ENCODE measurements at places on chromosomes 16 and 17.

GRCh38 chr16:10964039-10964890 lies 19.9 kb downstream of the CLEC16A start:
- peak overlapping the region; percentile 37 for H3K4me3 ChIP-seq
- H3K36me3 ChIP-seq, result peaks cover 10% of the 10 kb centered on the region
- H3K27me3 ChIP-seq, result no peaks in the 10 kb centered on the region
- H3K4me1 ChIP-seq, result peaks cover 21% of the 10 kb centered on the region
- H3K27ac ChIP-seq, result no peak overlapping the region

- H3K4me3 ChIP-seq, result no peak overlapping the region
- no peaks in the 10 kb centered on the region for H3K36me3 ChIP-seq
- H3K27me3 ChIP-seq, result no peaks in the 10 kb centered on the region
- no peak for DNase-seq
- H3K4me1 ChIP-seq, result no peaks in the 10 kb centered on the region
Observed at GRCh38 chr16:468068-468821, 42.8 kb downstream of the RAB11FIP3 start.

- H3K27ac ChIP-seq, result no peak overlapping the region
- H3K4me3 ChIP-seq, result no peak overlapping the region
- peak; percentile 76 for DNase-seq
- H3K36me3 ChIP-seq, result no peaks in the 10 kb centered on the region
- peaks cover 37% of the 10 kb centered on the region for H3K4me1 ChIP-seq
- no peaks in the 10 kb centered on the region for H3K27me3 ChIP-seq
Observed at GRCh38 chr17:78176548-78177025, 8.2 kb downstream of the SYNGR2 start.

GRCh38 chr17:32909787-32910369 lies 18.1 kb upstream of the TMEM98 start:
- H3K27me3 ChIP-seq, result no peaks in the 10 kb centered on the region
- no peak overlapping the region for H3K4me3 ChIP-seq
- no peak overlapping the region for H3K27ac ChIP-seq
- H3K36me3 ChIP-seq, result no peaks in the 10 kb centered on the region

- H3K4me1 ChIP-seq, result no peaks in the 10 kb centered on the region
- H3K36me3 ChIP-seq, result no peaks in the 10 kb centered on the region
- H3K27ac ChIP-seq, result no peak overlapping the region
- DNase-seq, result no peak
- no peaks in the 10 kb centered on the region for H3K27me3 ChIP-seq
Observed at GRCh38 chr17:50583641-50584040, 23.1 kb downstream of the CACNA1G start.

- H3K27ac ChIP-seq, result peak overlapping the region; percentile 99
- H3K4me1 ChIP-seq, result peaks cover 5% of the 10 kb centered on the region
- H3K4me3 ChIP-seq, result peak overlapping the region; percentile 86
- no peak for DNase-seq
Observed at GRCh38 chr17:28597606-28598383, 1.0 kb downstream of the SPAG5 start.

DNA sequence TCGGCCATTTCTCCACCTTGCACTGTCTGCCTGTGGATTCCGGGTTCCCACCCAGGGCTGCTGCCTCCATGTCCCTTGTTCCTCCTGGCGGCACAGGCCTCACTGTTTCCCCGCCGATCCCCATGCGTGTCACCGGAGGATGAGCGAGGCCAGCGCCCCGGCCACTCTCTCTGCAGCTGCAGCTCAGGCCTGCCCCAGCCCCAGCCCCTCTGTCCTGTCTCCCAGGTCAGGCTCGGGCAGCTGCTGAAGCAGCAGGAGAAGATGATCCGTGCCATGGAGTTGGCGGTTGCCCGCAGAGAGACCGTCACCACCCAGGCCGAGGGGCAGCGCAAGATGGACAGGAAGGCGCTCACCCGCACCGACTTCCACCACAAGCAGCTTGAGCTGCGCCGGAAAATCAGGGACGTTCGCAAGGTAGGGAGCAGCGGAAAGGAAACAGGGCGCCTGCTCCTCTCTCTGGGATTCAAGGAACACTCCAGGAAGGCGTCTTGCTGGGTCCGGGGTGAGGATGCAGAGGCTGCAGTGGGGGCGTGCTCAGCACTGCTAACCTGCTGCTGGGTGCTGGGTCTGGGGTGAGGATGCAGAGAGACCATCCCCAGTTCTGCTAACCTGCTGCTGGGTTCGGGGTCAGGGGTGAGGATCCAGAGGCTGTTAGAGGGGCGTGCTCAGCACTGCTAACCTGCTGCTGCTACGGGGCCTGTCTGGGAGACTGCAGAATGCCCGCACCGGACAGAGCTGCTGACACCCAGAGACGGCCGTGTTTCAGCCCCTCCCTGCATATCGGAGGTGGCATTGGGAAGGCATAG lies 6.1 kb upstream of the GAA start:
- no peak overlapping the region for H3K27ac ChIP-seq
- no peak for DNase-seq
- peaks cover 4% of the 10 kb centered on the region for H3K4me1 ChIP-seq
- H3K36me3 ChIP-seq, result no peaks in the 10 kb centered on the region

DNA sequence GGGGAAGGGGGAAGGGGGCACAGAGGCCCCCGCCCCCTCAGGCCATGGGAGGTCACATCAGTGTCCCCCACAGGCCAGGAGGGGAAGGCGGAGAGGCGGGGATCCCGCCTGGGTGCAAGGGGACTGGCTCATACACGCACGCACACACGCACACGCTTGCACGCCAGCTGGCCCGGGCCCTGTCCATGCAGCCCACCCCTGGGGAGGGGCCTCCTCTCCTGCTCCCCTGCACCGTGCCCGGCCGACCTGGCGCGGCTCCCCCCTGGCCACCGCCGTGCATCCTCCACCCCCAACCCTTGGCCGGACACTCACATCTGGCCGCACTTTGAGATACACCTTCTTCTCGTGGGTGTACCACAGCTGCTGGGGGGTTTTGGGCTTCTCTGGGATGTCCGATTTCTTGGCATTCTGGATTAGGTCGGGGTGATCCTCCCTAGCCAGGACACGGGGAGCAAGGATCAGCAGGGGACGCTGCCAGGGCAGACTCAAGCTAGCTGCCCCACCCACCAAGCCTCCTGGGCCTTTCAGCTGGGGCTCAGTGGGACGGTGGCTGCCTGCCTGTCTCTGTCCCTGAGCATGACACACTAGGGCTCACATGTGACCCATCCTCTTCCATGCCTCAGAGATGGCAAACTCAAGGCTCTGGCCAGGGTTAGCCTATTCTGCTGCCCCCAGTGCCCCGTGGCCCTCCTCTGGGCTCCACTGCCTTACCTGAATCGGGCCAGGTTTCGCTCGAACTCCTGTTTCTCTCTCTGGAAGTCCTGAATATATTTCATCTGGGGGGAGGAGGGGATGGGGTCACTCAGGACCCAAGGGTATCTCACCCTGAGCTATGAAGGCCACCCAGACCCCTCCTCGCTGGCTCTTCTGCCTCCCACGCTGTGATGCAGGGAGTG lies 6.7 kb downstream of the UBTF start:
- DNase-seq, result no peak
- H3K27ac ChIP-seq, result no peak overlapping the region
- H3K4me3 ChIP-seq, result no peak overlapping the region
- peaks cover 56% of the 10 kb centered on the region for H3K36me3 ChIP-seq

- H3K4me3 ChIP-seq, result peak overlapping the region; percentile 44
- peaks cover 89% of the 10 kb centered on the region for H3K4me1 ChIP-seq
- no peaks in the 10 kb centered on the region for H3K36me3 ChIP-seq
Observed at GRCh38 chr17:57603978-57604377, 141.1 kb downstream of the CCDC182 start.

- H3K4me3 ChIP-seq, result no peak overlapping the region
- H3K36me3 ChIP-seq, result peaks cover 45% of the 10 kb centered on the region
Observed at GRCh38 chr17:49600949-49601348, 25.3 kb downstream of the NXPH3 start.

DNA sequence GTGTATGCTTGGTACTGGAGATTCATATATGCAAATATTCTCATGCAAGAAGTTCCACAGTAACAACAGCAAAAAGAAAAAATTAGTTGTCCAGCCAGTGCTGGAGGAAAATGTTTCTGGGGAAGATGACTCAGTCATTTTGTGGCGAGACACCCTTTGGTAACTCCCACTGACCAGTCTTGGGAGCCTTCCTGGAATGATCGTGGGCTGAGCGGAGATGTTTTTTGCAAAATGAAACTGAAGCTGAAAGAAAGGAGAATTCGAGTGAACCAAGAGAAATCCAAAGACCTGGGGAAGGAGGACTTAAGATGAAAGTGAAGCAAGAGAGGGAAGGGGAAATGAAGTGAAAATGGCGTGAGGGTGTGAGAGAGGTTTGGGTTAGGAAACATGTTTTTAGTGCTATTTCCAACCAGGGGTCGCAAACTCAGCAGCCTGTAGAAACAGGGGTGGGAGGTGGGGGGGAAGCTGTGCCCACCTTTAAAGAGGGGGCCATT lies 5.2 kb downstream of the ITPRIPL2 start:
- H3K27ac ChIP-seq, result peak overlapping the region; percentile 75
- no peaks in the 10 kb centered on the region for H3K27me3 ChIP-seq
- no peak overlapping the region for H3K4me3 ChIP-seq

DNA sequence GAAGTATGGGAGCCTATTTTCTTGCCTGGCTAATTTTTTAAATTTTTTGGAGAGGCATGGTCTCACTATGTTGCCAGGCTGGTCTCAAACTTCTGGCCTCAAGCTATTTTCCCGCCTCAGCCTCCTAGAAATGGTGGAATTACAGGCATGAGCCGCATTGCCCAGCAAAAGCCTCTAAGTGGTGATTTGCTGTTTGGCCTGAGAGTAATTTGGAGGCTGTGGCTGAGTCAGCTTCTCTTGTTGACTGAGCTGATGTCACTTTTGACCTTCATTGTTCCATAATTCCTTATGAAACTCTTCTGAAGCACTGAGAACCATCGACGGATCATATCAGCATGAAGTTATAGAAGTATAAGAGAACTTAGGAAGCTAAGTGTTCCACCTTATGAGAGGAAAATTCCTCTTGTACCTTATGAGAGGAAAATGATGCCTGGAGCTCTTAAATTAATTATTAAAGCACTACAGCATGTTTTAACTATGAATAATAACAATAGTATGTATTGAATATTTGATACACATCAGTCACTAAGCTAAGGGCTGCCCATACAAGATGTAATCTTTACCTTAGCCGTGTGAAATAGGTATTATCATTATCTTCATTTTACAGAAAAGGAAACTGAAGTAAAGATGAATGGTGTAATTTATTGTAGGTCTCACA lies 220.8 kb upstream of the MON1B start:
- no peaks in the 10 kb centered on the region for H3K4me1 ChIP-seq
- DNase-seq, result no peak
- H3K36me3 ChIP-seq, result no peaks in the 10 kb centered on the region
- H3K4me3 ChIP-seq, result no peak overlapping the region
- H3K27ac ChIP-seq, result no peak overlapping the region

- no peaks in the 10 kb centered on the region for H3K36me3 ChIP-seq
- no peak for DNase-seq
- H3K4me1 ChIP-seq, result peaks cover 3% of the 10 kb centered on the region
- H3K27ac ChIP-seq, result peak overlapping the region; percentile 14
- no peak overlapping the region for H3K4me3 ChIP-seq
Observed at GRCh38 chr17:61144617-61145564, 254.8 kb upstream of the TBX2 start.

- no peaks in the 10 kb centered on the region for H3K27me3 ChIP-seq
- no peak overlapping the region for H3K27ac ChIP-seq
- H3K36me3 ChIP-seq, result no peaks in the 10 kb centered on the region
- H3K4me1 ChIP-seq, result no peaks in the 10 kb centered on the region
Observed at GRCh38 chr17:13705221-13705620, 103.5 kb upstream of the HS3ST3A1 start.

DNA sequence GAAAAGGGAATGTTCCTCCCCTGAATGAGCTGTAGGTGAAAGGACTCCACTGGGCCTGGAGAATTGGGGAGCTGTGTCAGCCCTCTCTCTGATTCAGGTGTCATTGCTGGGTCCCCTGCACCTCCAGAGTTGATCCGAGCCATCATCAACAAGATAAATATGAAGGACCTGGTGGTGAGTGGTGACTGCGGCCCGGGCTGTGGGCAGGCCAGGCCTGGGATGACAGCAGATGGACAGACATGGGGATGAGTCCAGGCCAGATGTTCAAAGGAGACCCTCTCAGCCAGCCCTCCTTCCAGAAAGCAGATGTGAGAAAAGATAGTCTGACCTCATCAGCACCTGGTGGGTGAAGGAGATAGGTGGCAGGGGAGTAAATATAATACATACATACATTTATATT lies 4.6 kb downstream of the CHAD start:
- H3K4me1 ChIP-seq, result no peaks in the 10 kb centered on the region
- H3K27me3 ChIP-seq, result peaks cover 3% of the 10 kb centered on the region
- H3K27ac ChIP-seq, result no peak overlapping the region
- no peak overlapping the region for H3K4me3 ChIP-seq
- no peaks in the 10 kb centered on the region for H3K36me3 ChIP-seq

GRCh38 chr16:74160759-74161158 lies 135.9 kb upstream of the PSMD7 start:
- no peaks in the 10 kb centered on the region for H3K36me3 ChIP-seq
- DNase-seq, result no peak
- no peak overlapping the region for H3K4me3 ChIP-seq
- H3K27ac ChIP-seq, result no peak overlapping the region
- H3K4me1 ChIP-seq, result no peaks in the 10 kb centered on the region

GRCh38 chr17:64426596-64426995 lies 22.3 kb upstream of the MILR1 start:
- H3K4me3 ChIP-seq, result no peak overlapping the region
- no peaks in the 10 kb centered on the region for H3K36me3 ChIP-seq
- H3K4me1 ChIP-seq, result no peaks in the 10 kb centered on the region
- H3K27me3 ChIP-seq, result no peaks in the 10 kb centered on the region

- H3K27me3 ChIP-seq, result no peaks in the 10 kb centered on the region
- H3K4me3 ChIP-seq, result no peak overlapping the region
- DNase-seq, result no peak
- H3K27ac ChIP-seq, result no peak overlapping the region
- H3K4me1 ChIP-seq, result peaks cover 14% of the 10 kb centered on the region
Observed at GRCh38 chr16:56866955-56867830, 2.2 kb downstream of the SLC12A3 start.

- no peak overlapping the region for H3K4me3 ChIP-seq
- no peak for DNase-seq
- H3K36me3 ChIP-seq, result no peaks in the 10 kb centered on the region
- no peaks in the 10 kb centered on the region for H3K27me3 ChIP-seq
- H3K27ac ChIP-seq, result no peak overlapping the region
Observed at GRCh38 chr16:20310421-20311395, 16.6 kb downstream of the GP2 start.

GRCh38 chr17:58047376-58048150 lies 35.7 kb upstream of the DYNLL2 start:
- H3K4me1 ChIP-seq, result no peaks in the 10 kb centered on the region
- no peaks in the 10 kb centered on the region for H3K36me3 ChIP-seq
- H3K27ac ChIP-seq, result no peak overlapping the region
- H3K4me3 ChIP-seq, result no peak overlapping the region
- DNase-seq, result no peak

DNA sequence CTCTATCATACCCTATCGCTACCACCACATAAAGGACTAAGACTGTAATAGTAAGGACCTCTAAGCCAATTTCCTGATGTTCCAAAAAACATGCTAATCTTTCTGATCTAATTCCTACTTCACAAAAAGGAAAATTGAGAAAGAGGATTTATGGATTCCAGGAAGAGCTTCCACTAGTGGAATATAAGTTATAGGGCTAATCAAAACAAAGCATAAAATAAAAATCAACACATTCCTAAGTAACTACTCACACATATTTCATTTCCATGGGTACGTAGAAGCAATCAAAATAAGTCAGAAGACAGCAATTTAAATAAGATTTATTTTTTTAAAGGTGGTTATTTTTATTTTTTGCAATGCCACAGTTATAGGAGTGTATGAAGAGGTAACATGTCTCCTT lies 12.4 kb downstream of the CCDC43 start:
- no peaks in the 10 kb centered on the region for H3K4me1 ChIP-seq
- no peak overlapping the region for H3K27ac ChIP-seq
- H3K4me3 ChIP-seq, result no peak overlapping the region
- H3K36me3 ChIP-seq, result peaks cover 8% of the 10 kb centered on the region
- no peak for DNase-seq

GRCh38 chr17:62693616-62694409 lies 66.3 kb downstream of the MRC2 start:
- no peak overlapping the region for H3K4me3 ChIP-seq
- DNase-seq, result no peak

Data from CD8-positive, alpha-beta memory T cell (primary cell).